NCI-H1092 treated with DMSO at 0.1 percent for 48 hours (cell line): ENCODE measurements at places on chromosomes 11 and 22.
A peak's percentile ranks its signal among the peaks of the same experiment; 100 is the strongest.

GRCh38 chr11:94897330-94897768 lies 76.0 kb downstream of the CWC15 start:
- DNase-seq, result peak; percentile 61

GRCh38 chr11:115590254-115590653 lies 86.0 kb upstream of the CADM1 start:
- DNase-seq, result peak; percentile 42

DNA sequence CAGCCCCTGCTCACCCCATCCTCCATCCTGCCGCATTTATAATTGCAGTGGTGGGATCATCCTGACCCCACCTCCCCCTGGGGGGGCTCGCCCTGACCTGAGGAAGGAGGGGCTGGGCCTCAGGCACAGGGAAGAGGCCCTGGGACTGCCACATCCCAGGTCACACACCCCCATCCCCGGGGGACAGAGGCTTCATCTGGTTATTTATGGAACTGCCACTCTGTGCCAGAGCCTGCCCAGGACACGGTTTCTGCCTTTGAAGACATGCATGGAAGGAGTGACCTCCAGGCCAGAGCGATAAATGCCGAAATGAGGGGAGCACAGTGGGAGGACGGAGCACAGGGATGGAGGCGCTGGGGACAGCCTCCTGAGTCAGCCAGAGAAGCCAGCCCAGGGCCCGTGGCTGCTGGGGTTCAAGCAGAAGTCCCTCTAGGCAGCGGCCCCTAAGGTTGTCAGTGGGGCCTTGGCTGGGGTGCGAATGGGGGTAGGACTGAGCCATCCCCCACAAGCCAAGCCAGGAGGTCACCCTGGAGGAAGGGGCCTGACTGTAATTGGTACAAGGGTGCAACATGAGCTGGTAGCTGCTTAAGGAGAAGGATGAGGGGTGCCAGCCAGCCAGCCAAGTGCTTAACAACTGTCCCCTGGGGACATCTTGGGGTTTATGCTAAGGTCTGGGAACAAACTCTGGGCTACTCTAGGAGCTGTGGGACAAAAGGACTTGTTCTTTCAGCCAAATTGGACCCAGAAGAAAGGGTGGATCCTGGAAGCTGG lies 51.4 kb upstream of the SHISAL1 start:
- DNase-seq, result no peak

DNA sequence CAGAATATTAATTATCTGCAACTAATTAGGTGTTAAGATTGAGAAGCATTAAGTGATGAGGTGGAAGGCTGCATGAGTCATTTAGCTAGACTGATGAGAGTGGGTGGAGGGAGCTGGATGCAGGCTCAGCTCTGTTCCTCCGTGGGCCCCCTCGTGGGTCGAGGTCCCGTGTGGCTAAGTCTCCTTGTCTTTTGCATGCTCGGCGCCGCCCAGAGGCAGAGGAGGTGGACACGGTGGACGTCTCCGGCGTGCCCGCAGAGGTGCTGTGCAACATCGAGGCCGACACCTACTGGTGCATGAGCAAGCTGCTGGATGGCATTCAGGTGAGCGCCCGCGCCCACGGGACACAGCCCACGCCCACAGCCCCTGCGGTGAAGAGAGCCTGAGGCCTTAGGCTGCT lies 211.6 kb downstream of the TBC1D22A start:
- no peak for DNase-seq

- DNase-seq, result no peak
Observed at GRCh38 chr11:119794756-119795155, 65.8 kb upstream of the NECTIN1 start.

DNA sequence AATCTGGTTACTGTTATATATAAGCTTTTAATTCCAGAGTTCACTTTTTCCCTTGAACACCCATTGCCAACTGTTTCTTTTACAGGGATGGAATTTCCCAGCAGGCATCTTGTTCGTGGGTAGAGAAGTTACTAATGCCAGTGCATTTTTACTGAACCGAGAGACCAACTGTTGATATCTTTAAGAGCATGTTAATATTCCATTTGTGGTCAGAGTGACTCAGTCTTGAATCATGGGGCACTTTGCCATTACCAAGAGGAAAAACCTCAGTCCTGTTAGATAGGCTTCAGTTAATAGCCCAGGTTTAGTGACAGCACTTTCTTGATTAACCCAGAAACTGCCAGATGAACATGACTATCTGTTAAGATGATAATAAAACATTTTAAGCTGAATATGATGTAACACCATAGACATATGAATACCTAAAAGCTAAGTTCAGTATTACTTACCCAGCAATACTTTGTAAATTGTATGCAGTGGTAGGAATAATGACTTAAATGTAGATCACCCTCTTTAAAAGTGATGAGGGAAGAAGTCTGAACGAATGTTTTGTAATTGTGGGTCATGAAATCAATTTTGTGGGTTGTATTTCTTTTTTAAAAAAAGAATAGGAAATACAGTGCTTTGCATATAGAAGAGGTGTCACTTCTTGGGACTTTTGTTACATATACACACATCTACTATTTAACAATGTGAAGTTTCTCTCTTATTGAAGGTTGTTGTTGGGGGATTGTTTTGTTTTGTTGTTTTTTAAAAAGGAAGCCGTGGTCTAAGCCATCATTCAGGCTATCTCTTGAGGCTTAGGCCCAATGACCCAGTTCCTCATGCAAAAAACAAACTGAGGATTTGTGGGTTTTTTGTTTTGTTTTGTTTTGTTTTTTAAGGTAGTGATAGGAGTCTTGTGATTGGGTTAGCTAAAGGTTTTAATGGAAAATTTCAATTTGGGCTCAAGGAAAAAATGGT lies 79.2 kb upstream of the GRIK4 start:
- no peak for DNase-seq

DNA sequence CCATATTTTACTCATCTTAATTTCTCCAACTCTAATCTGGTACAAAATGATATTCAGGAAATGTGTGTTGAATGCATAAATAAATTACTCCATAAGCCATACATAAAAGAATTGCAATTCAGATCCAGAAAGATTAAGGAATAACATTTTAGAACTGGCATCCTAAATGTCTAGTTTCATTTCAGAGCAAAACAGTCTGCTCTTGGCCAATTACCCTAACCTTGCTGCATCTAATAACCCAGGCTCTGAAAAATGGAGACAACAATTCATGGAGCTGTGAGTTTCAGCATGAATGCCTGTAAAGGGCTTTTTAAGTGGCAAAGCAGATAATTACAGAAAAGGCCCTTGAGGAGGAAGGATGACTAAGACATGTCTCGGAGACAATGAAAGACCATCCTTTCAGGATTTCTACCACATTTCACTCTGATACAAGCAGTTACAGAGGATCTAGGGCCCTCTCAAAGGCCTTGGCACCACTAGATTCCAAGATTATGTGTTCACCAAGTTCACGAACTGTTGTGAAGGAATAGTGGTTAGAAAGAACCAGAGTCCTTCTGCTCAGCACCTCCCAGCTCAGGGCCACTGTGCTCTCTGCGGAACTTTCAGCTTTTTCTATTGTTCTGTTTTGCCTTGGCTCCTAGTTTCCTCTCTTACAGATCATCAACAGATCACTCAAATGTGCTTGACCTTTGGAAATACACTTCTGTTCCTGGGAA lies 157.6 kb upstream of the BLID start:
- DNase-seq, result no peak
